ENCODE measurements at places on chromosomes 7 and 10. TPM values are rescaled to one million over a fixed set of nuclear protein-coding genes. Genes with fewer than 3 reads are reported as not detected.

TAS2R41 gene
- not detected for total RNA-seq

GRCh38 chr10:116157485-116157884 lies 115.5 kb downstream of the GFRA1 start:
- DNase-seq, result no peak

CPED1 gene
- 96.8 TPM for total RNA-seq

ETV1 gene
- 21.1 TPM for total RNA-seq

DNA sequence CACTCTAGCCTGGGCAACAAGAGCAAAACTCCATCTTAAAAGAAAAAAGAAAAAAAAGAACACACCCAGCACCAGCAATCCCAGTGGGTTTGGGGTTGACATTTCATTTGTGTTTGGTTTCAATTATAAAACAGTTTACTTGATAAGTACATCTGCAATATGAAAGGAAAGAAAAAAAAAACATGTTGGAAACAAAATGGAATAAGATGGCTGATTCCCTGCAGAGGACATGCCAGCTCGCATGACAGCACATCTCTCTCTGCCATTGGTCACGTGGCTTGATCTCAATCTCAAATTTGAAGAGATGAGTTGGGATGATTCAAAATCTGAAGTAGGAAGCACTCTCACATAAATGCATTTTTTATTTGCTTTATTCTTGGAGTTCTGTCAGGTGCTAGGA lies 28.0 kb downstream of the MYOF start:
- no peak for DNase-seq

DNA sequence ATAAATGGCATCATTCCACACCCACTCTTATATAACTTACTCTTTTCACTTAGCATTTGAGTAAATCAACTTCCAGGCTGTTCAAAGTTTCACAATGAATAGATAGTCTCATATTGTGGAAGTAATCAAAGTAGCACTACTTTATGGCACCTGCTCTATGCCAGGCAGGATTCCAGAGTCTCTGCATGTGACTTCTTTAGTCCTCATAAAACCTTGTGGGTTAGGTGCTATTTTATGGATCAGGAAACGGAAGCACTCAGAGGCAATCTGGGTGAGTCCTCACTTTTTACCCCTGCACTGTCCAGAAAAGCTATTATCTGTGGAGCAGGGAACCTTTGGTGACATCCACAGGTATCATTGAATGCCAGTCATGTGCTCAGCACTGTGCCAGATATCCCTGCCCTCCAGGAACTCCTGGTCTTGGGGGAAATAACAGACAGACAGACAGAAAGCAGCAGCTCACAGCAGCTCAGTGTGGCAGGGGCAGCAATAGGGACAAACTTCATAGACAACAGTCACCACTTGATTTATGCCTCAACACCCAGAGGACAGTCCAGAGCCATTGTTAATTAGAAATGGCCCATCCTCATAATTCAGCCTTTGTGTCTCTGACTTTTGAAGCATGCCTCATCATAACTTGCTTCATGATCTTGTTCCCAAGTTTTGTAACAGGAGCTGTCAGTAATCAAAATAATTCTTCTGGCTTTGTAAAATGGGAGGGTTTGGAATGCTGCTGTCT lies 160.6 kb downstream of the SEC23IP start:
- no peak for DNase-seq

CFTR gene
- total RNA-seq, result under 0.01 TPM

SGPL1 gene
- total RNA-seq, result 26.7 TPM

DOCK4 gene
- 14.2 TPM for total RNA-seq

DNA sequence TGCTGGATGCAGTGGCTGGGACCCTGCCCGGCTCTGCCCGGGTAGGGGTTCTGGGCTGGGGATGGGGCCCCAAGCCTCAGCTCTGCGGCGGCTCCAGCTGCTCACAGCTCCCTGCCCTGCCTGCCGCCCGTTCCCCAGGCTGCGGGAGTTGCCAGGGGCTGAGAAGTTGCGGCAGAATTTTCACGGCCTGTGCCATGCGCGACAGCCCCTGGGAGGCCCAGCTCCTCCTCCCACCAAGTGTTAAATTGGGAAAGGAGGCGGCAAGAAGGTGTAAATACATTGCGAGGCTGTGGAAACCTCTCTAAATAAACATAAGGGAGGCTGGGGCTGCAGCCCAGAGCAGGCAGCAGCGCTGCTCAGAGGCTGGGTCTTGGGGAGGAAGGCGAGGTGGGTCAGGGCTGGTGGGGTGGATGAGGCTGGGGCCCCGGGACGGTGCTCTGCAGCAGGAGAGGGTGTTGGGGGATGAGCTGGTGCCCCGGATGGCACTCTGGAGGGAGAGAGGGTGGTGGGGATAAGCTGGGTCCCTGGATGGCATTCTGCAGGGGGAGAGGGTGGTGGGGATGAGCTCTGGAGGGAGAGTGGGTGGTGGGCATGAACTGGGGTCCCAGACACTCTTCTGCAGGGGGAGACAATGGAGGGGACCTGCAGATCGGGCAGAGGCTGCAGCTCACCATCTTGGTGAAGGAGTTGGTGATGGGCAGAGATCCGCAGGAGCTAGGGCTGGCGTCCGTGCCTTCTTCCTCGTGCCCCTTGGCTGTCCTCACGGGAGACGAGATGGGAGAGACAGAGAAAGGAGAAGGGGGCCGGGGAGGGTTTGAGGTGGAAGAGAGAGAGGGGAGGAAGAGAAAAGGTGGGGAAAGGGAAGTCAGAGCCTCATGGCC lies 85.5 kb upstream of the GNA12 start:
- no peak for DNase-seq

Measured in IMR-90 (cell line).